Activated CD8-positive, alpha-beta memory T cell treated with anti-CD3 and anti-CD28 coated beads for 4 hours (primary cell): ENCODE measurements at places on chromosomes 5 and 9.

DNA sequence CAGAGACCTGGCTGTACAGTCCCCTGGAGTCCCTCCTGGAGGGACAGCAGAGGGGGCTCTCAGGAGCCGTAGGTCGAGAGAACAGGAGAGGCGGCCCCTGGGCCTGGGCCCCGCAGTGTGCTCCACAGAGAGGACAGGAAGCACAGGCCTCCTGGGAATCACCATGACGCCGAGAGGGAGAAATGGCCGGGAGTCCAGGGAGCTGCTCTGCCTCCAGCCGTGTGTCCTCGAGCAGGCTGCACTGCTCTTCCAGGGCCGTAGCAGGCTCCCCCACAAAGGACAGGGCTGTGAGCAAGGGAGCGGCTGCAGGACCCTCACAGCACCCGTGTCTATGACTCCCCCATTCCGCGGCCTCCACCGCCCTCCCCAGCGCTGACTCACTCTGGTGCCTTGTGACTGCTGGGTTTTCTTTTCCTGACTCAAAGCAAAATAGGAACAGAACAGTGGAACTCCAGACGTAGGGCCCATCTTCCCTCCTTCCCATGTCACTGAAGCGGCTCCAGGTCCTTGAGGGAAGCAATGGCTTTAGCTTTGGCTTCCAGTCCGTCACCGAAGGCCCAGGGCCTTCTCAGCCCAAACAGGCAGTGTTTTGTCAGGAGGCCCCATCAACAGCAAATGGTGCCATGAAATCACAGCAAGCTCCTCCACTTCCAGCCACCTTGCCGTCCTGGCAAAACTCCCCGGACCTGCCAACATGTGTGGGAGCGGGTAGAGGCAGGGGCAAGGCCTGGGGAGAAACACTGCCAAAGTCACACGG lies 114.2 kb downstream of the LHFPL2 start:
- DNase-seq, result no peak

- DNase-seq, result no peak
Measured at GRCh38 chr5:6184481-6184880, 193.9 kb downstream of the MED10 start.

- DNase-seq, result no peak
Measured at GRCh38 chr9:106878934-106879333, 16.0 kb downstream of the ZNF462 start.

- DNase-seq, result no peak
Measured at GRCh38 chr5:141704782-141705297, 22.8 kb upstream of the ARAP3 start.

GRCh38 chr5:51465165-51465564 lies 81.9 kb downstream of the ISL1 start:
- DNase-seq, result no peak

DNA sequence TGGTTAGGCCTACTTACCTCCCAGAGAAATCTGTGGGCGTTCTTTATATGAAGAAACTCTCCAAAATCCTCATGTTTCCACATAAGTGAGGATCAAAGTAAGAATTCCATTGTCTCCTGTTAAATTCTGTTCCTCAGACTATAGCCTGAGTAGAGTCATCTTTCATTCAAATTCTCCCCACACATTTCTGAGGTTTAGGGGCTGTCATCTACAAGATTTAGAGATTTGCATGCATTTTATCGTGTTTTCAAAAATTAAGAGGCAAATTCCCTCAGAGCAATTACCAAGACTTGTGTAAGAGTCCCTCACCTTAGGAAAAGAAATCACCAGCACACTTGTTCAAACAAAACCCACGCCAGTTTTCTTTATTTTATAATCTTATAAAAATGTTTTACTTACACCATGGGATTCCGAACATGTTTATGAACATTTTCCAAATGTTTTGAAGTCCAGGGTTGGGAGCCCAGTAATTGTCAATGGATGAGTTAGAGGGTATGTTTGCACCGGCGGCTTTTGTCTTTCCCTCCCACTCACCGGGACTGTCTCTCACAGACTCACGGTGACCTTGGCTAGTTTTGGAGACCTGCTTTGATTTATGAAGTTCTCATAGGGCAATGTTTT lies 367.6 kb downstream of the ENC1 start:
- no peak for DNase-seq

- peak; percentile 24 for DNase-seq
Measured at GRCh38 chr5:157607371-157608161, 32.0 kb upstream of the ADAM19 start.

GRCh38 chr9:32427111-32427873 lies 42.8 kb downstream of the ACO1 start:
- DNase-seq, result no peak

GRCh38 chr9:105242557-105242956 lies 1.9 kb upstream of the SLC44A1 start:
- no peak for DNase-seq

- no peak for DNase-seq
Measured at GRCh38 chr9:135989722-135990467, 28.7 kb upstream of the UBAC1 start.

DNA sequence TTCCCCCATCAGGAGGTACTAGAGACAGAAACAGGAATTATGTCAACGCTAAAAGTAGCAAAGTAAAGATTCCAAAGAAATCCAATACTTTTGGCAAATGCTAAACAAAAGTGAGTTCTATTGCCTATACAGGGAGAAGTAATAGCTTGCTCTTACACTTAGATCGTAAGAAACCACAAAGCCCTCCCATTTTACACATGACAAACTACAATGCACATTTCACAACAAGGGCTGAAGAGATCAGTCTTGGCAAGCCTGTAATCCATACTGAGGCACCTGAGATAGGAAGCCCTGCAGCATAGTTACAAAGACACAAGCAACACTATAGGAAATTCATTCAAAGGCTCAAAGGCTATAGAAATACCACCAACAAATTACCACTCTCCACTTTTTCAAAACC lies 7.7 kb downstream of the HNRNPK start:
- DNase-seq, result no peak

DNA sequence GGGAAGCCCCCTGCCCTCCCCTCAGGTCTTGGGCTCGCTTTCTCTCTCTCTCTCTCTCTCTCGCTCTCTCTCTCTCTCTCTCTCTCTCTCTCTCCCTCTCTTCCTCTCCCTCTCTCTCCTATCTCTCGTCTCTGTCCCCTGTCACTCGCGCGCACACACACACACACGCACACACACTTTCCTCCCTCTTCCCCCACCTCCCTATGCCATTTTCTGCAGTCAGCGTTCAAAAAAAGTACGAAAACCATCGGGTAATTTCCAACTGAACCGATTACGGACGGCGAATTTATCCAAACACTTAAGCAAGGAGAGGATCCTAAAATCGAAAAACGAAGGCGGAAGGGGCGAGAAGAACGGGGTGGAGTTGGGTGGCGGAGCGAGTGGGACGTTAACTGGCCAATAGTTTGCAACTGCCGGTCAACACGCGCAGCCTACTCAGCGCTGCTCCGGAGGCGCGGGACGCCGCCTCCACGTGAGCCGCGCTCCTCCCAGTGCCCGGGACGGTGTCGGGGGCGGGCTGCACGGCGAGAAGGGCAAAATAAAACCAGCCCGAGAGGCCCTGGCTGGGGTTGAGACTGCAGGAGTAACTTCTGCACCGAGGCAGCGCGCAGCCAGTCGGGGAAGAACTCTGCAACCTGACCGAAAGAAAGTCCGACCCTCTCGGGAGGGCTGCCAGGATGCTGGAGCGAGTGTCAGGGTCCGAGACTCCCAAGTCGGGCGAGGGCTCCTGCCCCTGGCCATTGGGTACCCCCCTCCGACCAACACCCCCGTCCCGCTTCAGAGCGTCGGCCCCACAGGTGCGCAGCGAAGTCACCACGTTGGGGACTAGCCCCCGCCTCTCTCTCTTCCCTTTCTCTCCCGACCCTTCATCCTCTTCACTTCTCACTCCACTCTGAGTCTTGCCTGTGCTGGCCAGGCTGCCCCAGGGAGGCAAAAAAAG lies 24.9 kb upstream of the ELAVL2 start:
- DNase-seq, result no peak

- no peak for DNase-seq
Measured at GRCh38 chr5:80916676-80917075, 43.5 kb upstream of the RASGRF2 start.
